ENCODE measurements at places on chromosomes 12 and 14.

- DNase-seq, result peak; percentile 59
These were observed 678 bp downstream of the INF2 start for GRCh38 chr14:104689881-104690711.

GRCh38 chr14:63535918-63536317 is 7.3 kb downstream of the PPP2R5E start:
- DNase-seq, result no peak

DNA sequence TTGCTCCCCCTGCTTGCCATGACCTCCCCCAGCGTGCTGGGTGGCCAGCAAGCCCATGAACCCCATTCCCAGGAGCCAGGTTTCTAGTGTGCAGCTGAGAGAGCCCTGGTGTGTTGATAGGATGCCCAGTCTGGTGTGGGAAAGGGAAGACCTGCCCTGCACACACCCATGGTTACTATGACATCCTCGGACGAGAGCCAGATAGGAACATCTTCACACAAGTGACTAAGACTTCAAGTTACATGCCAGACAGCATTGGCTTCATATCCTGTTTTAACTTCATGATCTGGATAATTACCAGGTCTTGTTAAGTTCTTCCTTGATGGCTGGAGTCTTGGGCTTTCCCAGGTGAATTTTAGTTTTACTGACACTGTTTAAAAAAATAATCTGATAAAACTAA is 196.6 kb upstream of the EGLN3 start:
- no peak for DNase-seq

- no peak for DNase-seq
These were observed 41.1 kb downstream of the CAMKK2 start for GRCh38 chr12:121255433-121255832.

DNA sequence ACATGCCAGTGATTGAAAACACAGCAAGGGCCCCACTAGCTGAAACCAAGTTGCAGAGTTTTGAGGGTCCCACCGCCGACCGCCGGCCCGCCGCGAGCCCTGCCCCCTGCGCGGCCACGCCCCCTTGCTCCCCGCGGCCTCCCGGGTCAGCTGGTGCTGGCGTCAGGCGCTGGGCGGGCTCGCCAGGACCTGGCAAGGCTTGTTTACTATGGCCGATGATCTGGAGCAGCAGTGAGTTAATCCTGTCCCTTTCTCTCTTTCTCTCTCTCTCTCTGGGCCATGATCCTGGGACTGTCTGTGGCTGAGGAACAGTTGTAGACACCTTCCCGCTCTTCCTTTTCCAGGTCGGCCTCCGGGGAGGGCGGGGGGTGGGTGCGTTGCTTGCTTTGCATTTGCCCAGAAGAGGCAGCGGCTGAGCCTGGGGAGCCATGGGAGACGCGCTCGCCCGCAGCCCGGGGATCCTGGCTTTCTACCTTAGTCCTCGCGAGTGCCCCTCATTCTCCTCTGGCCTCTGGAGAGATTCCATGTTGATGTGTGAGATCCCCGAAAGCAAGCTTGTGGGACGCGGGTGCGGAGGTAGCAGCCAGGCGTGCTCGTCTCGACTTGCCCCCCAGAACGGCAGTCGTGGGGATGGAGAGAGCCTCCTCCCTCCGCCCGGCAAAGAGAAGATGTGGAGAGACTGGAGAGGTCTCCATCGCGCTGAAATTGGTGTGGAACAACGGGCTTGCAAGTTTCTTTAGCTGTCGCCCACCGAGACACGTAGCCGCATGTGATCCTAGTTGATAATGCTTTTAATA is at the start of gene ABHD4:
ABHD4 (plus strand) TSS at position 202 of the 797 bp plus-strand sequence; CDS start at position 209, 7 bp downstream.
- DNase-seq, result peak; percentile 71

Measured in activated T-cell treated with anti-CD3 and anti-CD28 coated beads, Interleukin-2, amount 50 U/mL, for 24 hours (primary cell).